OCI-LY7 (cell line): ENCODE measurements at places on chromosomes 5 and 9.
A peak's percentile ranks its signal among the peaks of the same experiment; 100 is the strongest.

GRCh38 chr5:39867923-39868322 is 443.1 kb upstream of the DAB2 start:
- no peak for DNase-seq

GRCh38 chr9:77922591-77922990 is 109.0 kb downstream of the GNAQ start:
- DNase-seq: no peak

DNA sequence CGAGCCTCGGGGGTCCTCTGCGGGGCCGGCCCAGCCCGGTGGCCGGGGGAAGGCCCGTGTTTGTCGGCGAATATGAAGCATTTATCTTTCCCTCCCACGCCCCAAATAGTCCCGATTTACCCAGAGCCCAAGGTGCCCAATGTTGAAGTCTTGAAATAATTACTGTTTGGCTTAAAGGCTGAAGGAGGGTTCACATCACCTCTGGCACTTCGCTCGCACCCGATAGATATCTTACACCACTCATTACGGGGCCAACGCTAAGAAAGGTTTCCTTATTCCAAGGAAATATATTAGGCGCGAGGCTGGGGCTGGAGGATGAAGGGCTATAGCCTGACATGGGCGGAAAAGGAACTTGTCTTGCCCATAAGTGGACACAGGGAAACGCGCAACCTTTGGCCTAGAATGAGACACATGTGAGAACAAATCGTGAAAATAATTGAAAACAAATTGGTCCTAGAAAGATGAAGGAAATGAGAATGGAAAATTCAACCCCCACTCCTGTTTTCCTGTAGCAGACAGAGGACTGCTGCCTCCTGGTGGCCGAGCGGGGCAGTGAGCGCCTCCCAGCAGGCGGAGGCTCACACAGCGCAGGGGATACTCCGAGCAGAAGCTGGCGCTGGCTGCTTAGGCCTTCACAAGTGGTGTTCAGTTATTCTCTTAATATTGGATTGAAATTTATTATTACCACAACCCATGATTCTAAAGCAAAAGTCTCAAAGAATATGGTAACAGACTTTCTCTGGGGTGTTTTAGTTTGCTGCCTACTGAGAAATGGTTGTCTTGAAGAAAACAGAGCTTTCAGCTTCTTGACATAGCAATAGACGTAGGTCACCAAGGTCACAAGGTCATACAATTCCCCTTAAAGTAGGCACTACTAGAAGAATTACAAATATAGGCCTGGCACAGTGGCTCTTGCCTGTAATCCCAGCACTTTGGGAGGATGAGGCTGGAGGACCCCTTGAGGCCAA is 7.9 kb downstream of the CCL21 start:
- peak; percentile 61 for DNase-seq

GRCh38 chr9:114671605-114672004 is 10.4 kb downstream of the TEX48 start:
- DNase-seq: no peak

DNA sequence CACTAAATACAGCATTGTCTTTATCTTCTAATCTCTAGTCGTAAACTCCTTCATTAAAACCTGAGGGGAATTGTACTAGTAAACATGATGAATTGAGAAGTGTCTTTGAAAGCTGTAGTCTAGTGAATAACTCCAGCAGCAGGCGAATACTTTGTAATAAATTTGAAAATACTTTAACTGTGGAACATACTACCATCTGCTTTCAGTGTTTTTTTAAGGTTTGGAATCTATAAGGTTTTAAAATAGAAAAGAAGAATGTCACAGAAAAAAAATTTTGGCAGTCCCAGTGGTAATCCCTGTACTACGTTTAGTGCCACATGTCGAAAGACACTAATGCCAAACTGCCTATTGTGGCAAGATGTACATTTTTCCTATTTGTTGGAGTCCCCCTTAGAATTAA is 379.0 kb upstream of the NUDT12 start:
- no peak for DNase-seq
